ENCODE measurements at places on chromosomes 6 and 20.

- DNase-seq = no peak
These were observed 192.5 kb downstream of the EPHA7 start for GRCh38 chr6:93226822-93227221.

- no peak for DNase-seq
These were observed 32.8 kb downstream of the KIF25 start for GRCh38 chr6:168030218-168030746.

DNA sequence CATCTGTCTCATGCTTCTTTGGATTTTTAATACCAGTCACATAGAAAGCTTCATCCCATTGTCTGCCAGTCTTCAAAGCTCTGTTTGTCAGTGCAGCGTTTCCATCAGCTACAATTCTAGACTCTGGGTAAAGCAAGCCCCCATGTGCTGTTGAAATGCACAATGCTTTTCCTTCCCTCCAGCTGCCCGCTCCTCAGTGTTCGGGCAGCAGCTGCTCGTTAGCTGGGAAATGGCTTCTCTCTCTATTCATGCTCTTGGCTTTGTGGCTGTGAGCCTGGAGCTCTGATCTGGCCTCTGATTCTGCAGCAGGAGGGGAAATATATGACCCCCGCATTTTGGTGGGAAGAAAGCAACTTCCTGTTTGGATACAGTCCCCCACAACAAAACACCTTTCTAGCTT, 213.0 kb upstream of the CDYL start:
- no peak for DNase-seq

- no peak for DNase-seq
These were observed 2.4 kb upstream of the AARS2 start for GRCh38 chr6:44315516-44315915.

DNA sequence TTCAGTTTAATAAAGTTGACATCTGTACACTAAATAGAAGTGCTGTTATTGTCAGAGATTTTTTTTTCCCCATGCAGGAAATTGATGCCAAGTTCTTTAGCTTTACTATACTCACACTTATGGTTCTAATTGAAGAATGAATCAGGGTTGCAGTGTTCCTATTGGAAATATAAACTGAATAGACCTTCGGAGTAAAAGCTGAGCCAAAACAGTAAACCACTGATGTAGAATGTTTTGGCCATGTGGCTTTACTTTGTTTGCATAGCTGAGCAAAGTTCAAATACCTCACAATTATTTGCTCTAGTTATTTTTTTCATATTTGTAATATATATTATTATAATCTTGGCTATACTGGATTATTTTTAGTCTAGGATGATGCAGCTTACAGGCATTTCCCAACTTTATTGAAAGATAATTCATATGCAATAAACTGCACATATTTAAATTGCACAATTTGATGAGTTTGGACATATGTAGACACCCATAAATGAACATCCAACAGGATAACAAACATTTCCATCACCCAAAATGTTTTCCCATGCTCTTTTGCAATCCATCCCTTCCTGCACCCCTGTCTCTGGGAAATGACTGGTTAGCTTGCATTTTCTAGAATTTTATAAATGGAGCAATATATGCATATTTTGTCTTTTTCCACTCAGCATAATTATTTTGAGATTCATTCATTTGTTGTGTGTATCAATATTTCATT, 105.8 kb upstream of the NOX3 start:
- no peak for DNase-seq

DNA sequence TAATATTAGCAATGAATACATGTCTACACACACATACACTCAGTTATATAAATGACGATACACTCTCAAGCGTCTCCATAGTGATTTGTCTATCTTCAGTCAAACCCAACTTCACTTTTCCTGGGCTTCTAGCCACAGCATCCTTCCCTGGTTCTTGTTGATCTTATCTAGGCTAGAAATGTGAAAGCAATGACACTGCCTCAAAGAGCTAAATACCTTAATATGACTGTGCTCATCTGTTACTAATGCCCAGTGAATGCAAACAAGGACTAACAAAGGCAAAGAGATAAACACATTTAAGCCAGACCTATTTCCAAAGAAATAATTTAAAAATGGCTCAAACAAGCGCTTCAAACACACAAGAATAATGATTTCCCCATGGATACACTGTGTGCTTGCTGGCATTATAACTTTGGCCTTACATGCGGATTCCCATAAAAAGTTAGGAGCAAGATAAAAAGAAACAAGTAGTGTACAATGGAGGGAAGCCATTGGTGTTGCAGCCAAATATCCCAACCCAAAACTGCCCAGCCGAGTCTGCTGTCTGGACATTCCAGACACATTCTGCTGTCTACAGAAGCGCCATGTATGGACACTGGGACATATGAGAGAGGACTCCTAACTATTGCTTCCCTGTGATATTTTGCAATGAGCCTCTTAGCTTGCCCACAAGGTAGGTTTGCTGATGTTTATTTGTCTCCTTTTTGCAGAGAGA, 19.5 kb upstream of the DAAM2 start:
- no peak for DNase-seq

GRCh38 chr6:148999929-149000468, 253.2 kb downstream of the UST start:
- DNase-seq = no peak

DNA sequence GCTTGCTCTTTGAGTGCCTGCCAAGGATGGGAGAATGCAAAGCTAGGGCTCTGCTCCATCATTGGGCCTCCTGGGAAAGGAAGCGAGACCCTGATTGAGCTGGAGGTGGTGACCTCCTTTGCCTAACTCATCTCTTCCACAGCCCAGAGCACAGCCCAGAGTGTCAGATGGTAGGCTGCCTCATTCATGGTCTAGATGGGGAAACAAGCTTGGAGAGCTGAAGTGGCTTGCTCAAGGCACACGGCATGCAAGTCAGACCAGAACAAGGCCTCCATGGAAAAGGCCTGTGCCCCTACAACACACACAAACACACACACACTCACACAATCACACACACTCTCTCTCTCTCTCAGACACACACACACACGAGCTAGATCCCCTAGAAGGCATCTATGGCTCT, 17.5 kb downstream of the TGM3 start:
- DNase-seq = no peak

DNA sequence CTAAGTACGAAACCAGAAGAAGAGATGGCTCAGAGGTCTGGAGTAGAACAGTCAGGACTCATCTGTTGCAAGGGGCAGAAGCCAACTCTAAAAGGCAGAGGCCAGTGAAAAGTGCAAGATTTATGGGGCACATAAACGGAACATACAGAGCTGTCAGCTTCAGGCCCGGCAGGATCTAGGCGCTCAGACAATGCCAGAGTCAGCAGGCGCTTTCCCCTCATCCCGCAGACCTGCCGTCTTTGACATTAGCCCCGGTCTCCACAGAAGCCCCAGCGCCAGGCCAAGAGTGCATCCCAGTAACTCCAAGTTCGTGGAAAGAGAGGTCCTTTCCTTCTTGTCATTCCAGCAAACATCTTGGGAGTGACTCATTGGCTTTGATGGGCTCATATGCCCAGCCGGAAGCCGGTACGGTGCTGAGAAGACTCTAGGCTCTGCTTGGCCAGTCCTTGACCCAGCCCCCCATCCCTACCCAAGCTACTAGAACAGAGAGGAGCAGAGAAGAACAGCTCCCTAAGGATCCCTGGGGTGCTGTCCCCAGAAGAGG, 260.9 kb downstream of the TAF4 start:
- no peak for DNase-seq

DNA sequence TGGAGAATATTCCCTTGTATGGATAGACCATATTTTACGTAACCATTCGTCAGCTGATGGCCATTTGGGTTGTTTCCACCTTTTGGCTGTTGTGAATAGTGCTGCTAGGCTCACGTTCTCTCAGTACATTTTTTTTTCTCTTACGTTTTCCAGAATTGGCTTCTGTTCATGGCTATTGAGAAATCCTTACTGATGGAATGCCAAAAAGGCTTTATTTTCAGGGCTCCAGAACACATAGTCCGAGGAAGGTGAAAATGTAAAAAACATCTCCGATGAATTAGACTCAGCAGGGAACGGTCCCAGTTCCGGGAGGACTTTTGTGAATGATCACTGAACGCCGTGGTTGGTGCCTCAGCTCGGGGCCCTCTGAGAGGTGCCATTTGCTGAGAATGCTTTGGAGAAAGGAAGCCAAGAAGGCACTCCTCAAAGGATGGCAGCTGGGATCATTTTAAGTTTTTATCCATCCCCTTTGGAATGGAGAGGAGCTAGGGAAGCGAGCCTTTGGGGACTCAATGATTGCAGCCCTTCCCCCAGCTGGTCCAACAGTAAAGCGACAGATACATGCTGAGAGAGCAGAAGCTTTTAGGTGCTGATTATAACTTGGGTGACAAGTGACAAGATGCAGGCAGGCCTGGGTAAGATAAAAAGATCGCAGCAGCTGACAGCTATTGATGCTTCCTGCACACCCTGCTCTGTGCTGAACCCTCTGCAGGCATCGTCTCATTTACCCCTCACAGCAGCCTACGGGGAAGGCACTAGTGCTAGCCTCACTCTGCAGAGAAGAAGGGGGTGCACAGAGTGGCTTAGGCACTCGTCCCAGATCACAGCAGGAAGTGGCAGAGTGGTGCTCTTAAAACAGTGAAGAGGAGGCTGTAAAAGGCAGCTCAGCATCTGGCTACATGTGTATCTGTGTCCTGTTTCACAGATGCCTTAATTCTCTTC, 133.4 kb upstream of the KCNG1 start:
- no peak for DNase-seq

DNA sequence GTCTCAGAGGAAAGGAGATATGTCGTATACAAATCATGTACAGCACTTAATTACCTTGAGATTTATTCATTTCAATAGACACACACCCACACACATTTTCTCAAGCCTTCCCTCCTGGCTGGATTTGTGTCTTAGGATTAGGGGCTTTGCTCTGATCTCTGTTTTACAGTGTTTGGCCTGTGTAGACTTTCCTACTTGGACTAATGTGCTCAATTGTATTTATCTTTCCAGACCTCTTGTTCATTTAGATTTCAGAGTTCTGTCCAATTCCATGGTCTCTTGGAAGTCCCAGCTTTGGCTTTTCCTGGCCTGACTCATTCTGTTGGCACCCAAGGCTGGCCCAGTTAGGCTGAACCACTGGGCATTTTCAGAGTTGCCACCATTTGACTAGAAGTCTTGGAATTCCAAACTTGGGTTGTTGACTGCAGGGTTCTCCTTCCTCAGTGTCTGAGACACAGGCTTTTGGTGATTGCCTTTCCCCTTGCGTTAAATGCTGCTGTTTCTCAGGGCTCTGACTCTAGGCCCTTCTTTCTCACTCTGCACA, 8.9 kb upstream of the RFPL4B start:
- no peak for DNase-seq

DNA sequence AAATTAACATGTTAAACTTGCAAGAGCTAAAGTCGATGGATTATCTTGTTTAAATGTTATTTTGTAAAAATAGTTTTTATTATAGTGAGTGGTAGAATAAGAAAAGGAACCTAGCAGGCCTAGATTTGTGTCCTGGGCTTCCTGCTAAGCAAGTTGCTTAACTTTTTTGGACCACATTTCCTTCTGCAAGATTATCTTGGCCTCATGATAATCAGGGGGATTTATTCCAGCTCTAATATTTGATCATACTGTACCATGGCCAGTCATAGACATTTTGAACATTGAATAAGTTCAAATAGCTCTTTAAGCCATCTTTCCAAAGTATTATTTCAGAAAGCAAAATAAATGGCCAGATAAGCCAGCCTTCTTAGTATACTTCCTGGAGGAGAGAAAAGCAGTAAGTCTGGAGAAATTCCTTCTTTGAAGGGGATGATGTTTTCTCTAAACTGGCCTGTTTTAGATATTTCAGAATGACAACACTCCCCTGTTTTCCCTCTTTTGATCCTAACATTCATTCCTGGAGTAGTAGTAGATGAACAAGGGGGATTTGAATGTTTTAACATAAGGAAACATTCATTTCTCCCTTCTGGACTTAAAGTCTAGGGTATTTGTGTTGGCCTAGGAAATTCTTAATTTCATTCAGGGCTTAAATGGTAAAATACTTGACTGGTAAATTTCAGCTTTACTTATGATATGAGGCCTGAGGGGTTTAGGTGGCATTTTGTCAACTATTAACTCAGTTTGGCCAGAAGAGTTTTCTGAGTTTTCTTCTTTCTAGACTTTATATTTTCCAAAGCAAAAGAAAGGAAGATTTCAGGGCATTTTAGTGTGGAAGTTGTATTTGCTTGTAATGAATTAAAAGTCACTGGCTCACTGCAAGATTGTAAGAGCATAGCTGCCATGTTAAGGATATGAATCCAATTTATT, 108.8 kb upstream of the SCGN start:
- DNase-seq = no peak

DNA sequence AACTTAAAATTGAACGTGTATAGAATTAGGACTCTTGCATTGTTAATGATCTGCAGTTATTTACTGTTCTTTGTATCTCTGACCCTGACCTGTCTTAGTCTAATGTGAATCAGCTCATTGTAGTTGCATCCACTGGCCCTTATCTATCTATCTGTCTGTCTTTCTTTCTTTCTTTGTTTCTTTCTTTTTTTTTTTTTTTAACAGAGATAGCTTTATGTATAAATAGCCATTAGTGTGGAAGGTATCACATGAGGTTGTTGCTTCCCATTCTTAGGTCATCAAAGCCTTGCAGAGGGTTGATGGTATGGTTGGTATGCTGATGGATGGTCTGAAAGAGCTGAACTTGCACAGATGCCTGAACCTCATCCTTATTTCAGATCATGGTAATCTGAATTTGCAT, 59.9 kb downstream of the ENPP1 start:
- DNase-seq = no peak

GRCh38 chr20:60244373-60245146, 286.3 kb downstream of the CDH26 start:
- no peak for DNase-seq

DNA sequence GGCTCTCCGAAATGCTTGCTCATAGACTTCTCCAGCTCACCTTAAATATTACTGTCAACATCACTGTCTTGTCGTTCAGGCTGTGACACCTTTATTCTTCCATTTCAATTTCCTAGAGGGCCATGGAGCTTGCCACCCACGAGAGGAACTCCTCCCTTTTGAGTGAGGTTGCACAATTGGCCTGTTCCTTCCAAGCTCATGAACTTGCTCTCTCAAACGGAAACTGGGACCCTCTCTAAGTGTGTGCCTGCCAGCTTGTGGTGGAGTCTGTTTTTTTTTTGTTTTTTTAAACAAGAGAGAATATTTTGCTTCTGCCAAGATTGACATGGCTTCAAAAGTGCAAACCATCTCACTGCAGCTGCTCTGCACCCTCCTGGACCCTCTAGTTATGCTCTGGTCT, 19.3 kb upstream of the IYD start:
- no peak for DNase-seq

GRCh38 chr6:147447835-147448611, 60.5 kb upstream of the SAMD5 start:
- DNase-seq = no peak

GRCh38 chr6:30151580-30151979, 9.4 kb downstream of the TRIM10 start:
- no peak for DNase-seq

- no peak for DNase-seq
These were observed 559.4 kb downstream of the COL12A1 start for GRCh38 chr6:74646461-74646860.

- no peak for DNase-seq
These were observed 157.5 kb downstream of the ELOVL4 start for GRCh38 chr6:79789896-79790295.

GRCh38 chr20:58646257-58646656, 4.8 kb upstream of the STX16 start:
- no peak for DNase-seq

All from cortex of kidney (tissue), 1 donor.